ENCODE measurements at places on chromosomes 1 and 21.

- no peak for DNase-seq
These were observed 110.3 kb downstream of the SEC16B start for GRCh38 chr1:177859572-177859971.

DNA sequence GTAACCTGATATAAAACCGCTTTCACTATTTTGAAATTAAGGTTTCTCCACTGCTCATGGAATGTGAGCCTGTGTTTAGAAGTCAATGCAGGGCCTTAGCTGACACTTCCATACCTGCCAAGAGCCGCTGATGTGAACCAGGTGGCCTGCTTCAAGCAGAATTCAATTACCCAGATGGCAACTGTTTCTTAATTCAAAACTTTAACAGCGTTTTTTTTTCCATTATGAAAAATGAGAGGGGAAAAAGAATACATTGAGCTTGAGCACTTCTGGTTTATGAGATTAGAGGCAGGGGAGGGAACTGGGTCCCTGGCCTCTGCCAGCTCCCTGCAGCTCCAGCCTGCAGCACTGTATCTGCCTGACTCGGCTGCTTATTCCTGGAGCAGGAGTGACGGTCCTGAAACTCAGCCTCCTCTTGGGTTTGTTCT lies 7.7 kb upstream of the ATP1A1 start:
- DNase-seq, result no peak

GRCh38 chr1:245938046-245938435 lies 569.0 kb downstream of the SMYD3 start:
- DNase-seq, result no peak

GRCh38 chr1:204377800-204378668 lies 18.3 kb upstream of the PLEKHA6 start:
- DNase-seq, result peak; percentile 42

- DNase-seq, result no peak
These were observed 23.3 kb downstream of the MR1 start for GRCh38 chr1:181057079-181057478.

GRCh38 chr1:236451796-236452373 lies 57.8 kb downstream of the EDARADD start:
- DNase-seq, result no peak

DNA sequence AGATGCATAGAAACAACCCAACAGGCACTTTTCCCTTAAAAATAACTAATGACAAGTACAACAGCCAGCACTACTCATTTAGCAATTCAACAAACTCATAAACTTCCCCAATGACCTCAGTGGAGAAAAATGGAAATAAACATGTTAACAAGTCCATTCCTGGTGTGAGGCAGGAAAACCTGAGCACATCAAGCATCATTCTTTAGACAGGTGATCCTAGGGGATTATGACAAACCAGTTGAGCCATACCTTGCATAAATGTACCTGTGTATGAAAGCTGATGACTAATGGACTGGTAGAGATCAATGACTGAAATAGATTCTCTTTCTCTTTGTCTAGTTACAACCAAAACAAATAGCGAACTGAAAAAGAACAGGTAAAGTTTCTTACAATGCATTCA lies 7.0 kb downstream of the COL24A1 start:
- no peak for DNase-seq

DNA sequence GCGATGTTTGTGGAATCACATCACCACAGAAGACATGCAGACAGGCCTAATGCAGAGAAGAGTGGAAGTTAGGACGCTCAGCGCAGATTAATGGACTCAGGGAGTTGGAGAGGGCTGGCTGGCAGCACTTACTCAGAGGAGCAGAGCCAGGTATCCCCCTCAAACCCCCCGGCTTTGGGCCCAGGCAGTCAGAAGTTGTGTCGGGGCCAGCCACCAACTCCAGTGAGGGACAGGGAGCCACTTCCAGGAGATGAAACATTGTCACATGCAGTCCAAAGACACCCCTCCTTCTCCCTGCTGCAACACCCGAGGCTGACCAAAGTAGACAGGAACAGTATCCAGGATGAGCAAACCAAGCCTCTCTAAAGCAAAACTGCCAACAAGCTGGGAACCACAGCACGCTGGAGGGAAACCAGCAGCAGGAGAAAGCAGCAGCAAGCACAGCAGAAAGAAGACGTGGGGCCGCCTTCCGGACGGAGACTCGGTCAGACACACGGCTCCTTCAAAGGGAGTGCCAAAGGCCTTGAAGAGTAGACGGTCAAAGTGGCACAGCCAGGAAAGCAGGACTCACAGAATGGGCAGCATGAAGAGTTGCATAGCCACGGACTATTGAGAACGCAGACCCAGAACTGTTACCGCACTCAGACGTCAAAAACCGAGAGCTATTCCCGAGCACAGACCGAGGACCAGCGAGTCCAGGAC lies 149.3 kb downstream of the PCBP3 start:
- DNase-seq, result no peak

GRCh38 chr21:33688353-33688752 lies 46.1 kb downstream of the ITSN1 start:
- no peak for DNase-seq

DNA sequence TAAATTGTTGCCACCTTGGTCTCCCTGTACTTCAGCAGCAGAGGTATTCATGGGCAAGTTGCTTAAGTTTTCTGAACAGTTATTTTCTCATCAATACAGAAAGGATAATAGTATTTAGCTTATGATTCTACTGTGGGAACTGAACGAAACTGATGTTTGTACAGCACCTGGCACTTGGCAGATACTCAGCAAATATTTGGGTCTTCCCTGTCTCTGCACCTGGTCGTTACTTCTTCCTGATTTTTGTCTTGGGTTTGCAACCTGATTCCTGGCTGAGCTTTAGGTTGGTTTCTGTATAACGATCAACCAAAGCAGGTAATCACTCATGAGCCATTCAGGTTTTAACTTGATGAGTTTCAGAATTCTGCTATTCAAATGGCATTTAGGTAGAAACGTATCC lies 490.6 kb downstream of the KIF26B start:
- DNase-seq, result no peak

GRCh38 chr21:45559216-45560105 lies 17.2 kb upstream of the SLC19A1 start:
- DNase-seq, result peak; percentile 15

GRCh38 chr1:47235806-47236205 lies 3.8 kb upstream of the TAL1 start:
- no peak for DNase-seq

DNA sequence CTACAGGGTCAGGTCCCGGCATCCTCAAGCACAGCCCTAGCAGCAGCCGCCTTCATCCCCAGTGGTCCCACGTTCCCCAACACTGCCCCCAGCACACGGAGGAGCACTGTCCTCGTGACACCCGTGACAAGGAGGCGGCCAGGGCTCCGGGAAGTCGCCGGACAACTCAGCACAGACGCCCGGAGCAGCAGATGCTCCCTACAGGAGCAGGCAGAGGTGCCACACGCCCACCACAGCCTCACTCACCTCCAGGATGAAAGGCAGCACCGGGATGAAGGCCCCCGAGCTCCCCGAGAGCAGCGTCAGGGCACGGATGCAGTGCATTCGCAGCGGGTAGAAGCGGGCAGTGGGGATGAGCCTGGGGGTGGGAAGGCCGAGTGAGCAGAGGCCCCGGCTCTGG lies 8.2 kb downstream of the NOC2L start:
- no peak for DNase-seq

DNA sequence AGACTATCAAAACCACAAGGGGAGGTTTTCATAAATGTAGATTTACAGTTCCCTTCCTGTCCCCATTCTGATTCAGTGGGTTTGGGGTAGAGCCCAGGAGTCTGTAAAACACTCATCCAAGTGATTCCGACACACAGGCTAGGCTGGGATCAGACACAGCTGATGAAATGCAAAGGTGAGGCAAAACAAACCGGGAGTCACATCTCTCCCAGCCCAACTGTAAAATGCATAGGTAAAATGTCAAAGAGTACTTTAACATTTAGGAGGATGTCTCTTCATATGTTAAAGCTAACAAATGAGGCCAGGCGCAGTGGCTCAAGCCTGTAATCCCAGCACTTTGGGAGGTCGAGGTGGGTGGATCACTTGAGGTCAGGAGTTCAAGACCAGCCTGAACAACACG lies 45.0 kb downstream of the ZNF281 start:
- no peak for DNase-seq

- DNase-seq, result peak; percentile 83
These were observed at the start of gene CCDC24 for GRCh38 chr1:43991476-43992231. CCDC24 (plus strand) TSS chr1:43991599; CDS start chr1:43991879, 280 bp downstream.

DNA sequence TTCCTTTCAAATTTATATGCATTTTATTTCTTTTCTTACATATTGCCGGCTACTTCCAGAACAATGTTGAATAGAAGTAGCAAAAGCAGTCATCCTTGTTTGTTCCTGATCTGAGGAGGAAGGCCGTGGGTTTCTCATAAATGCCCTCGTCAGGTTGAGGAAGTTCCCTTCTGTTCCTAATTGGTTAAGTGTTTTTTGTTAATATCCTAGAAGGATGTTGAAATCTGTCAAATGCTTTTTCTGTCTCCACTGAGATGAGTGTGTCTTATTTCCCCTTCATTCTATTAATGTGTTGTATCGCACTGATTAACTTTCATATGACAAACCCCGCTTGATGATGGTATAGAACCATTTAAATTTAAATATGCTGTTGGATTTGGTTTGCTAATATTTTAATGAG lies 15.4 kb downstream of the TTLL10 start:
- DNase-seq, result no peak

DNA sequence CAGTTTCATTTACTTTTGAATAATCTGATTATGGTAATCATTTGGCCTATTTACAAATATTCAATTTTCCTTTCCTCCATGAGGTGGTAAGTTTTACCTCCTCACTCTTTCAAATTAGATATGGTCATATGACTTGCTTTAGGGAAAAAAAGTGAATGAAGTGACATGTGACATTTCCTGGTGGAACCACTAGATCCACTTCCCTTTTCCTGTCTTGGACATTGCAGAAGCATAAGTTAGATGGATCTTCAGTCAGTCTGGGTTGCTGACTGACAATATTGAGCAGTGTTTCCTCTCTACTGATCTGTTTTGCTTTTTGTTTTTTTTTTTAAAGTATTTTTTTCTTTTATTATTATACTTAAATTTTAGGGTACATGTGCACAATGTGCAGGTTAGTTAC lies 481.1 kb upstream of the PTBP2 start:
- no peak for DNase-seq

DNA sequence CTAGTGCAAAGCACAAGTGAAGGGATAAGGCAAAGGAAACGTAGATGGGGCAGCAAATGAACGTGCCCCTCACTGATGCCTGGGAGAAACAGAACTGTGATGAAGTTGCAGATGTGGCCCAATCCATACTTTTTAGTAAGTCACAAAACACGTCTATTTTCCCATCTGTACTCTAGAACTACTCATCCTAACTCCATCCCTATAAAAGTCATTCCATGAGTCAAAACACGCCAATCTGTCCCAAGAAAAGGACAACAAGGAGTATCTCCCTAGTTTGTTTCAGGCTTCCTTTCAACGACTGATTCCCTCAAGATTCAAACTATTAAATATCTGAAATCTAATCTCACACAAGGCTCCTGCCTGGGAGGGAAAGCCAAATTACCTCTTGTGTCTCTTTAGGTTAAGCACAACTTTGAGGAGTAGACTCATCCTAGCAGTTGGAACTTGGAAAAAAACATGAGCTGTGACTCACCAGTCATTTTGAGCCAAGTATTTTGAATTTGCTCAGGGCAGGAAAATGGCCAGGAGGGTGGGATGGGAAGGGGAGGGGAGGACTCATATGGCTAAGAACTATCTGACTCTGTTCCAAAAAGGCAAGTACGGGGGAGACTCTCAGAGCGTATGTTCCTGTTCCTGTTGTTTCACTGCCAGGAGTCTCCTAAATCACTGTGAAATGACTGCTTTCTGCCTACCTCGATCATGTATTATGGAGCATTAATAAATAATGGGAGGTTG lies 214.5 kb upstream of the CAMK1G start:
- no peak for DNase-seq

- no peak for DNase-seq
These were observed 50.6 kb downstream of the ZBTB40 start for GRCh38 chr1:22502202-22502601.

GRCh38 chr1:56399326-56399725 lies 180.0 kb downstream of the PLPP3 start:
- DNase-seq, result no peak

- DNase-seq, result no peak
These were observed 47.4 kb upstream of the WNT2B start for GRCh38 chr1:112461200-112461871.

DNA sequence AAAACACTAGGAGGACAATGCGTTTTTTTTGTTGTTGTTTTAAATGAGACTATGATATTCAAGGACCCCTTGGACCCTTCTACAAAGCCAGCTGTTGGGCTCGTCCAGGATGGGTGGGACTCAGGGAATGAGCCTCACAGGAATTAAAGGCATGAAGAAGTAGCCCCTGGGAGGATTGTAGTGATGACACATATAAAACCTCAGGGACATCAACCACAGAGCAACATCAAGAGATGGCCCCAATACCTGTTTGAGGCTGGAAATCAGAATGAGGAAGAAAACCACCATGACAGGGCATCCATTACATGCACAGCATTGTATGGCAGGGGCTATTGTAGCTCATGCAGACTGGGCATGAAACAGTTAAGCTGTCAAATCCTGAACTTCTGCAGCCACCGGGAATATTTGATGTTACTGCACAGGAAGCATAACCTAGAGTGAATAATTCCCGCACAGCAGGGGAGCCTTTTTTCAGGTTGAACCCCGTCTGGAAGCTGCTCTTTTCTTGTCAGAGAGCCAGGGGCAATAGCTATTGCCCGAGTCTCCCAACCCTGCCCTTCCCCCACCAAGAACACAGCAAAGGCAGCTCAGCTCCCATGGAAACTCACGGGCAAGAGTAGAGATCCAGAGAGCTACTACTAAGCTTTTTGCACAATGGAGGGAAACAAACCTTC lies 140.2 kb upstream of the FGGY start:
- DNase-seq, result no peak

DNA sequence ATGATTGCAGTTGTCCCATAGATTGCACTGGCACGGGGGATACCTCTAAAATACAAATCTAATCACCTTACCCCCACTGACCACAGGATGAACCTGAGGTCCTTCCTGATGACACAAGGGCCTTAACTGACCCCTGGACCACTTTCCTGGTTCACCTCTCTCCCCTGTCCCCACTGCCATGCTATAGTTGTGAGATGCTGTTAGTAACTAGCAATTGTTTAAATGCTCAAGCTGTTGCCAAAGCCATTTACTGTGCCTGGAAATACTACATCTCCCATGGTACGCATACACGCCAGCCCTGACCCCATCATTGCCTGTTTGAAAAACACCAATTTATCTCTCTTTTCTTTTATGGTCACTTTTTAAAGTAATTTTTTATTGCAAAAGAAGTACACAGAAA lies 29.1 kb upstream of the RGS8 start:
- DNase-seq, result no peak

GRCh38 chr1:56958526-56958925 lies 7.3 kb downstream of the C8B start:
- DNase-seq, result no peak

DNA sequence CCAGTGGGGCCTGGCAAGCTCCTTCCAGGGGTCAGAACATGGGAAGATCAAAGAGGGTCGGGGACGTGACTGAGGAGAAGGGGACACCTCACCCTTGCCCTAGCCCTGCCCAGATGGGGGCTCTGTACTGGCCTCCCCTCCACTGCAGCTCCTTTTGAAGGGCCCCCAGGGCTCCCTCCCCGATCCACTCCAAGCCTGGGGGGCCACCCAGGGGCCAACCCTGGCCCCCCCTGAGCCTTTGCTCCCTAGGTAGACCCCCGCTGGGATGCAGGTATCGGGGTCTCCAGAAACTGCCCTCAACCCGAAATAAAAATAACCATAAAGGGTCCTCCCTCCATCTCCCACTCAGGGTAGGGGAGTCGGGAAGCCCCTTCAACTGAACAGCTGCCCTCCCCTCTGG lies 37.4 kb upstream of the FAM131C start:
- DNase-seq, result no peak

Measured in activated CD4-positive, CD25-positive, alpha-beta regulatory T cell treated with anti-CD3 and anti-CD28 coated beads, Interleukin-2, amount 50 U/mL, for 72 hours (primary cell).